Amygdala (tissue), 56 donors: ENCODE measurements at places on chromosomes 1 and 21.

GRCh38 chr1:8969937-8970336 lies 24.3 kb downstream of the CA6 start:
- no peak for DNase-seq

DNA sequence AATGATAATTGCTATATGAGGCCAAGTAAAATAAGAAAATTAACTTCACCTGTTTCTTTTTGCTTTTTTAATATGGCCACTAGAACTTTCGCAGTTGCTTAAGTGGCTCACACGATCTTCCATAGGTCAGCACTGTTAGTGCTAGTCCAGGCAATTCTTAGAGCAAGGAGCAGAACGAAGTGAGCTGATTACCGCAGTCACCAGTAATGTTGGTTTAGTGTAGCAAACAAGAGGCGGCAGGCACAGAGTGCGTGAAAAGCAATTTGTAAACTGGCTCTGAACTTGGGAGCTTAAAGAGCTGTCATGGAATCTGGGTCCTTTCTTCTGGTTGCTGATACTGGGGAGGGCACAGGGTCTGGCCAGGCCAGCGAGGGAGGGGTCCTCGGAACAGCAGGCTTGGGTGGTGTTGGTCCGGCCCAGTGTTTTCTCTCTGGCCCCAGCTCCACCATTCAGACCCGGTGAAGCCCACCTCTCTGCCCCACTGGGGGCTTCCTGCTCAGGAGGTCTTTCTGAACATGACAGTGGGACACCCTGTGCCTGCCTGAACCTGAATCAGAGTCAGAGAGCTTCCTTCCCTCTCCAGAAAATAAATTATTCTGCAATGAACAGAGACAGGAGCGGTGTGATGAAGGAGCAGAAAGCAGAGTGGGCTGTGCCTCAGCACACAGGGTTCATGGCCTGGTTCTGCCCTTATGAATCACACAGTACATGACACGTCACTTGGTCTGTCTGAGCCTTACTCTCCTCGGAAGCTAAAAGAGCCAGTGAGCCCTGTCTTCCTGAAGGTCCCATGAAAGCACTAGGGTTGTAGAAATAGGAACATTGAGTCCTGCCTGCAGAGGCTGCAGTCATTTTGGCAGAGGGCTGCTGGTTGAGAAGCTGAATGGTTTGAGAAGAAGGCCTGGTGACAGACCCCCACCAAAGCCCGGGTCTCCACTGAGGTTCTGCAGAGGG lies 11.9 kb downstream of the ETS2 start:
- no peak for DNase-seq

DNA sequence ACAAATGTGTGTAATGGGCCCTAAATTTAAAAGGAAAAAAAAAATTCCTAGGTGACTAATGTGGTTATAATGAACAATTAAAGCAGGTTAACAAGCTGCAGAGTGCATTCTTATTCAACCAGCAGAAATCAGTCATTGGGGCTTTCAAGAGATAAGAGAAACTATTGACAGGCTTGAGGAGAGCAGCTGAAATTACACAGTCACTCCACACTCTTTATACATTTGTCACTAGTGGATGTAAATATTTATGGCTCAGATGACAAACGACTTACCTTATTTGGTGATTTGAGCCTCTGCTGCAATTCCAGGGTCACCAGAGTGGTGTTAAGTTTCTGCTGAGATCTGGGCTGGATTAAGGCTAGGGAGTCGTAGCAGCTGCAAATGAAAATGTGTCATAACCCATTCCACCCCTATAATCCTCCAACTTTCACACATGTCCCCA lies 896.3 kb downstream of the TTLL7 start:
- DNase-seq = no peak

GRCh38 chr21:43728467-43729390 lies 9.8 kb downstream of the PDXK start:
- peak; percentile 90 for DNase-seq

GRCh38 chr21:39670701-39671100 lies 58.0 kb downstream of the B3GALT5 start:
- no peak for DNase-seq

DNA sequence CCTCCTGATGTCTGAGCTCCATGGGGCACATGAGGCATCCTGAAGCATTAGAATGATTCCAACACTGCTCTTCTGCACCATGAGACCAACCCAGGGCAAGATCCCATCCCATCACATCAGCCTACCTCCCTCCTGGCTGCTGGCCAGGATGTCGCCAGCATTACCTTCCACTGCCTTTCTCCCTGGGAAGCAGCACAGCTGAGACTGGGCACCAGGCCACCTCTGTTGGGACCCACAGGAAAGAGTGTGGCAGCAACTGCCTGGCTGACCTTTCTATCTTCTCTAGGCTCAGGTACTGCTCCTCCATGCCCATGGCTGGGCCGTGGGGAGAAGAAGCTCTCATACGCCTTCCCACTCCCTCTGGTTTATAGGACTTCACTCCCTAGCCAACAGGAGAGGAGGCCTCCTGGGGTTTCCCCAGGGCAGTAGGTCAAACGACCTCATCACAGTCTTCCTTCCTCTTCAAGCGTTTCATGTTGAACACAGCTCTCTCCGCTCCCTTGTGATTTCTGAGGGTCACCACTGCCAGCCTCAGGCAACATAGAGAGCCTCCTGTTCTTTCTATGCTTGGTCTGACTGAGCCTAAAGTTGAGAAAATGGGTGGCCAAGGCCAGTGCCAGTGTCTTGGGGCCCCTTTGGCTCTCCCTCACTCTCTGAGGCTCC lies 11.1 kb upstream of the RASSF5 start:
- no peak for DNase-seq

DNA sequence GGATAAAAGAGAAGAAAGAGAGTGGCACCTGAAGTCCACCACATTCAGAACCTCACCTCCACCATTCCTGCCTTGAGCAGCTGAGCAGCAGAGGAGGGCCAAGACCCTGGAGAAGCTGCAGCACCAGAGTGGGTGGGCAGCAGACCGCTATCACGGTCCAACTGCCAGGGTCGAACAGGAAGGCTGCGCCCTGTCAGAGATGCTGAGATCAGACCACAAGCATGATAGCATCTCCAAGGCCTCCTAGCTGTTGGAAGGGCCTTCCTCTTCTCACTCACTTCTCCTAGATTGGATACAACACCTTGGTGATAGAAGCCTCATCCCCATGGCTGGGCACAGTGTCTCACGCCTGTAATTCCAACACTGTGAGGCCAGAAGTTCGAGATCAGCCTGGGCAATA lies 12.1 kb upstream of the SLC45A3 start:
- DNase-seq = no peak

DNA sequence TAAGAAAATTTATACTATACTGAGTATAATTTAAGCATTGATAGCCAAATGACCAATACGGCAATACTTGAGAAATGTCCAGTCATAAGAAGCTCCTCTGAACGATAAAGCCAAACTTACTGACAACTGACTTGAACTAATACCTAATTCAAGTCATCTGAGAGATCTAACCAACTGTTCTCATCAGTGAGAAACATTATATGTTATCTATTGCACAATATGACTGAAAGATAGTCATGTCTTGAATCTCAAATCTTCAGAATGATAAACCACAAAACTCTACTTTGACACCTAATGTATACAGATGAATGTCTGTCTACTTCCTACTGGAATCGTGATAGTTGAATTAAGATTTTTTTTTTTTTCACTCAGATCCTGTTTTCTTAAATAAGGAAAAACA lies 39.0 kb downstream of the APP start:
- DNase-seq = no peak

DNA sequence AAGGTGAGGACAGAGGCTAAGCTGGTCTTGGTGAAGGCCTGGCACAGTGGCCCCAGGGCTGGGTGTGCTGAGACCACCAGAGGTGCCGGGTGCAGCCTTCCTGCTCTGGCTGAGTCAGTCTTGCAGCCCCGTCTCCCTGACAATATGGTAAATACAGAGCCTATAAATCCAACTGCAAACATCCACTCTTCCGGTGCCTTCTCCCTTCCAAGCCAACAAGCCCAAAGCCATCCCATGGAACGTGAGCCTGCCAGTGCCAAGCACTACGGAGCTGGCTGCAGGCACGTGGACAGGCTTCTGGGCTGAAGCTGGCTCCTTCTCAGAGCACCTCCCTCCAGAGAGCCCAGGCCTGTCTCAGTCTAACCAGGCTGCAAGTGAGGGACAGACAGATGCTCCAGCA lies 70.0 kb downstream of the TRABD2B start:
- no peak for DNase-seq

- no peak for DNase-seq
Observed at GRCh38 chr1:100377590-100378361, 25.5 kb downstream of the CDC14A start.

DNA sequence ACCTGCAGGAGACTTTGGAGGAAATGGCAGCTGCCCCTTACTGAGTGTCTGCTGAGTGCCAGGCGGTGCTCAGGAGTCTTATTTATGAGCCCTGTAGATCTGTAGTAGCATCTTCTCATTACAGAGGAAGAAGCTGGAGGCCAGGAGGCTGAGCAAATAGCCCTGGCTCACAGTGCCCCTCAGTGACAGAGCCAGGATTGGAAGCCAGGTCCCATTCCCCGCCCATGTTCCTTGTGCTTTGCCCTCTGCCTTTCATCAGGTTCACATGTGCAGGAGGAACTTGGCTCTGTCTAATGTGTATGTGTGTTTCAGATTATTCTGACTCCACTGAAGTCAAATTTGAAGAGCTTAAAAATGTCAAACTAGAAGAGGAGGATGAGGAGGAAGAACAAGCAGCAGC lies 21.2 kb downstream of the KDM4A start:
- DNase-seq = no peak

- no peak for DNase-seq
Observed at GRCh38 chr1:114040273-114041015, 61.2 kb downstream of the OLFML3 start.

DNA sequence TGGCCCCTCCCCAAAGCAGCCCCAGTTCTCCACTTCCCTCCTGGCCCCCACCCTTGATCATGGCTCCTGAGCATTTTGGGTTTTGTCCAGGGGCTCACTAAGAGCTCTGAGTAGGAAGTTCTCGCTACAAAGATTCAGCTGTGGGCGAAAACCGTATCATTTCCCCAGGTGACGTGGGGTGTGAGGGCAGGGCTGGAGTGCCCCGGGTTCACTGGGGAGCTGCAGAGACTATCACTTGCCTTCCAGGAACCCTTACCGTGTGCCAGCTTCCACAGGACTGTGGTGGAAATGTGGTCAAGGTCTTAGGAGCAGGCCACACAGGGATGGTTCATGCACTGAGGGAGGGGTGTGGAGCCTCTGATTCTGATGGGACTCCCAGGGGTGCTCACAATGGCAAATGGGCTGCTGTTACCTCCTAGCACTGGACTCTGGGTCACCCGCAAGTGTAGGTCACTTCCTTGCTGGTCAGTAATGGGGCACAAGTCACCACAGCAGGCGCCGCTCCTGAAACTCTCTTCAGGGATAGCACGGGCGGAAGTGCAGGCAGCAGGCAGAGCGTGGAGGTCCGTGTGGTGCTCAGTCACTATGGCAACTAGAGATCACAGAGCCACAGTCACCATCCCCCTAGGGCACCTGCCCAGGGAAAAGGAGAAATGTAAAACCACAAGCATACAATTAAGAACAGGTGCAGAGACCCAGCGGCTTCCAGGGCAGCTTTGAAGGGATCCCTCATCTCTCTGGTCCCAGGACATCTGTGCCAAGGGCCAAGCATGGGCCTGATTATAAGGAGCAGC lies 35.4 kb downstream of the RSPH1 start:
- DNase-seq = no peak

DNA sequence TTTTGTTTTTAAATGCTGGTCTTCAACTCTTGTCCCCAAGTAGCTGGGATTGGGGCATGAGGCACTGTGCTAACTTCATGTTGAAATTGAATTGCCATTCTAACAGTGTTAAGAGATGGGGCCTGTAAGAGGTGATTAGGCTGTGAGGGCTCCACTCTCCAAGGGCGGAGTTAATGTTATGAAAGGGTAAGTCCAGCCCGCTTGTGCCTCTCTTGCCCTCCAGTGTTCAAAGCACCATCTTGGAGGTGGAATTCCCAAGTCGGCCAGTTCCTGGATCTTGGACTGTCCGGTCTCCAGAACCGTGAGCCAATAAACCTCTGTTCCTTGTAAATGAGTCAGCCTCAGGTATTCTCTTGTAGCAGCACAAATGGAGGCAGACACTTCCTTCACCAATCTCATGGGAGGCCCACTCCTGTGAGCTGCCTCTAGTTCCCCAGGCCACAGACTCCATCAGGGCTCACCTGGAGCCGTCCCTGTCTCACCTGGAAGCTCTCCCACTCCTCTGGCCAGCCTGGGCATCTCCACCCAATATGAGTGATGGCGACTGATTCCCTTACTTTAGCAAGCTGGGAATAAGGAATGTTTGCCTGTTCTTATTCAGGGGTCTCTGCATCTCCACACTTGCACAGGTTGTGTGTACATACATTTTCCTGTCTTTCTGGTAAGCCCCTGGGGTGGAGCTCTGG lies 15.5 kb downstream of the IBA57 start:
- DNase-seq = no peak

DNA sequence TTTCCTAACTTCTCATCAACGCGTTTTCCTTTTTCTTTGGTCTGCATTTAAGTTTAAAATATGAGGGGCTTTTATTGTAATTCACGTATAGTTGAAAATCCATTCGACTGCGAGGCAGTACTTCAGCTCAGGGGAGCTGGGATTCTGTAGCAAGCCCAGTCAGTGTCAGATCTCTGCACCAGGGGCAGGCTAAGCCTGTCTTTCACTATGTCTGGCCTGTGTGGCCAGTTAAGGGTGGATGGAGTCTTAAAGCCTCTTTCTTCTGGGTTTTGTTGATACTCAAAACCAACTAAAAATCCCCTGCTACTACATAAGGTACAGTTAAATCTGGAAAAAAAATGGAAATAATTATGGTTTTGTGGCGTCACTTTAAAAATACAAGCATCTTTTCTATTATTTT lies 124.7 kb downstream of the TYW3 start:
- no peak for DNase-seq

GRCh38 chr1:96995351-96995750 lies 273.8 kb downstream of the PTBP2 start:
- DNase-seq = no peak

GRCh38 chr1:230794871-230795605 lies 47.9 kb downstream of the CAPN9 start:
- DNase-seq = no peak

DNA sequence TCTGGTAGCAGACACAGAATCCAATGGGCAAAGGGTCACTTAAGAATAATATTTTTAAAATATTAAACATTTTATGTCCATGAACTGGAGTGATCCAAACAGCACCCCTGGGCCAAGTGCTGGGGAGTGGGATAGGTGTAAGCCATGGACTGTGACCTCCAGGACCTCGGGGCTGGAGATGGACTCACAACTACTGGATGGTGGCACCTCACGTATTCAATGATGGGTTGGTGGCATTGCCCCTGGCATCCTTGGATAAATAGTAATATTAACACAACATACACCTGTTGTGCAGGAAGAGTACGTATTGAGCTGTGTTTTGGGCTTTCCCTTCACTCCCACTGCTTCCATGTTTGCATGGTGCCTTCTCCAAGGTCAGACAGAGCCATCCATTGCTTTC lies 39.3 kb upstream of the TENT5C start:
- no peak for DNase-seq

GRCh38 chr1:91750398-91750996 lies 135.5 kb downstream of the TGFBR3 start:
- no peak for DNase-seq

- no peak for DNase-seq
Observed at GRCh38 chr1:228975238-228975907, 240.1 kb downstream of the RHOU start.
